ENCODE measurements at places on chromosomes 13 and 19. TPM values are rescaled to one million over a fixed set of nuclear protein-coding genes. Genes with fewer than 3 reads are reported as not detected.

ABHD17A gene
- 87.4 TPM for polyA plus RNA-seq

CEACAM16 gene
- not detected for polyA plus RNA-seq

CGB5 gene
- 0.83 TPM for polyA plus RNA-seq

VSTM1 gene
- polyA plus RNA-seq = 0.12 TPM

PPAN gene
- 74.7 TPM for polyA plus RNA-seq

ONECUT3 gene
- polyA plus RNA-seq = not detected

ASF1B gene
- polyA plus RNA-seq = 65.6 TPM

FCAR gene
- not detected for polyA plus RNA-seq

CRX gene
- polyA plus RNA-seq = 0.08 TPM

VMAC gene
- polyA plus RNA-seq = 2.2 TPM
